ENCODE measurements at places on chromosomes 5 and 9. TPM values are rescaled to one million over a fixed set of nuclear protein-coding genes. Genes with fewer than 3 reads are reported as not detected.
A peak's percentile ranks its signal among the peaks of the same experiment; 100 is the strongest.

The WNT8A gene
- total RNA-seq: not detected

The NR2F1 gene
- not detected for total RNA-seq

The MLANA gene
- not detected for total RNA-seq

DNA sequence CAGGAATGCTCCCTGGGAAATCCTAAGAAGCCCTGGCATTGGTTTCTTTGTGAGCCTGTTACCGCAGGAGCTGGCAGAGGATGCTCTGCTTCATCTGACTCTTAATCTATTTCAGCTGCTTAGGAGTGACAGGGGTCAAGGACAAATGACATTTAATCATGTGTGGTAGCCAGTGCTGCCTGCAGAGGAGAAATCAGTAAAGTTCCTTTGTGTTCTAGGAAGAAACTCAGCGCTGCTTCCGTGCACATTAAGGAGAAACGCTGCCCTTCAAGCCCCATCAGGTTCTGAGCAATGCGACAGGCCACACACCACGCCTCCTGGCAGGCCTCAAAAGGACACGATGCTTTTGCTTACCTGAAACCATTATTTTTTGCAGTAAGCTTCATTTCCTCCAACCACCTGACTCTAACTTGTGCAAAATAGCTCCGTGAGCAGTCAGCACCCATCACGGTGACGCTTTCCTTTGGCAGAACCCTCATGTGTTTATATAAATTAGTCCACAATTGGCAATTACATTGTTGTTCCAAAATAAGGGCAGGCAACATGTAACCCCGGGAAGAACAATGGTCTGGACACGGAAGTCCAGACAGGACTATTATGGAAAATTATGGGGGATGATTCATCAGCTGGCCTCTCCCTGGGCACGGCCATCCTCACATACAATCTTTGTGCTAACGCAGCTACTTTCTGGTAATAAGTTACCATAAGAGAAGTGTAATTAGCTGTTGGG is 387.9 kb upstream of the DAP start:
- DNase-seq: no peak
- H3K27ac ChIP-seq: no peak overlapping the region
- peaks cover 4% of the 10 kb centered on the region for H3K27me3 ChIP-seq
- peaks cover 2% of the 10 kb centered on the region for H3K4me1 ChIP-seq

DNA sequence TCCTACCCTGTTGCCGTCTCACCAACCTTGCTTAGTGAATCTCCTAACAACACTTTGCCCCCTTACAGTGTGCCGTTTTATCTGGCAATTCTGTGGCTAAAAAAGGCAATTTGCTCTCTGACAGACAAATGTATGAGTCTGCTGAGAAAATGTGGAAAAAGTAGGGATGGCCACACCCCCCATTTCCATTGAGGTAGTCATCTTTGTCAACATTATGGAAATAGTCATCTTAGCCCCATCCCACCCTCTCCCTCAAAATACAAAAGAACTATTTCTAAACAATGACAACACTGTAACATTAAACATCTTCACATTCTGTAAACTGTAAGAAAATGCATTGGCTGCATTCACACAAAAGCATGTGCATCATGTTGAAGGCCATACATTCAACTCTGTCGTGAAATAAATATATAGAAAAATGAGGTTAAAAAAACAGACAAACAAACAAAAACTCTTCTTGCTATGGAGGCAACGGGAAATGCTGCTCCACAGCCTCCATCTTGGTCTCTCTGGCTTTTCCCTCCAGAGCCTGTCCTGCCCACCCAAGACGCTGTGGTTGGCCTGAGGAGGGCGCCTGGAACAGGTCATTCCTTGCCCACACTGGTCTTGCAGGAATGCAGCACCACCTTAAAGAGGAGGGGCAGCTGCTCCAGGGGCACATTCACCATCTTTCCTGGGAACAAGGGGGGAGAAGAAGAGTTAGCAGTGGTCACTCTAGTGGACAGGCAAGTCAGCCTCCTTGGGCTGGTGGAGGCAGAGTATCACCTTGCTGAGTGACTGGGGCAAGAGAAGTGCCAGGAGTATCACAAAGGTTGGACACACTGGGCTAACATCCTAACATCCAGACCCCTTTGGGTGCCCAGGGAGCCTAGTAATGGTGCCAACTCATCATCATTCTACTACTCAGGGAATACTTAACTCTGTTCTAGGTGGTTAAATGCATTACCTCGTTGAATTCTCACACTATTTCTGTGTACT is 15.2 kb upstream of the NR5A1 start:
- no peaks in the 10 kb centered on the region for H3K27me3 ChIP-seq
- H3K4me1 ChIP-seq: no peaks in the 10 kb centered on the region
- H3K4me3 ChIP-seq: no peak overlapping the region

DNA sequence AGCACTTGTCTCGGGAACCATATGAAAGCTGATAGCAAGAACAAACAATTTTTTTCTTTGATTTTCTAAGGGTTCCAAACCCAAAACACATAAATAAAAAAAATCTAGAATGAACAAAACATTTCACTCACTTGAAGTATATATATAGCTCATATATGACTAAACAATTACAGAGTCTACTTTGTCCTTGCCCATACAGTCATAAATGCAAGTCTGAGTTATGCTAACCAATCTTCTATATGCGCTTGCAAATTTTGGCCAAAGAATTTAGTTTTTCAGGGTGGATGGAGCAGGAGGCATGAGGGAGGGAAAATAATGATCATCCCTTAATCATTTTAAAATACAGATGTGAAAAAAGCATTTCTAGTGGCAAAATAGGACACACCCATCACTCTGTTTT is 370.1 kb downstream of the BNC2 start:
- no peak overlapping the region for H3K4me3 ChIP-seq
- H3K36me3 ChIP-seq: no peaks in the 10 kb centered on the region
- H3K27me3 ChIP-seq: no peaks in the 10 kb centered on the region
- no peaks in the 10 kb centered on the region for H3K4me1 ChIP-seq

DNA sequence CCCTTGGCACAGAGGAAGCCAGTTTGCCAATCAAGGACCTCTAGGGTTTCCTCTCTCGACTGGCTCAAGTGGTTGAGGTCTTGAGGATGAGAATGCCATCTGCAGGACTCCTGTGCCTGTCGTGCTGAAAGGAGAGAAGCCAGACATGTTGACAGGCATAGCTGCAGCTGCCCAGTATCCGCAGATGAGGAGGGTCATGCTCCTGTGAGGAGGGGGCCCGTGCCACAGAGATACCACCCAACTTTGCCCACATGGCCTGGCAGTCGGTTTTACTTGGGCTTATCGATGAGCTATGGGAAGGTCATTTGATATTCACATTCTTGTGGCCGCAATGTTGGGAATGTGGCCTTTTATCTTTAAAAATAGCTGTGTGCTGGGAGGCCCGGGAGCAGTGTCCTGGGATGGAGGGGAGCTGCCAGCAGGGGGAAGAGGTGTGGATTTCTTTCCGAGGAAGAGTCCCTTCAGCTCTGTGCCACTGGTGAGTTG is 17.4 kb downstream of the FRMPD1 start:
- no peak for DNase-seq
- H3K27me3 ChIP-seq: peaks cover 29% of the 10 kb centered on the region
- no peaks in the 10 kb centered on the region for H3K36me3 ChIP-seq
- no peak overlapping the region for H3K4me3 ChIP-seq

DNA sequence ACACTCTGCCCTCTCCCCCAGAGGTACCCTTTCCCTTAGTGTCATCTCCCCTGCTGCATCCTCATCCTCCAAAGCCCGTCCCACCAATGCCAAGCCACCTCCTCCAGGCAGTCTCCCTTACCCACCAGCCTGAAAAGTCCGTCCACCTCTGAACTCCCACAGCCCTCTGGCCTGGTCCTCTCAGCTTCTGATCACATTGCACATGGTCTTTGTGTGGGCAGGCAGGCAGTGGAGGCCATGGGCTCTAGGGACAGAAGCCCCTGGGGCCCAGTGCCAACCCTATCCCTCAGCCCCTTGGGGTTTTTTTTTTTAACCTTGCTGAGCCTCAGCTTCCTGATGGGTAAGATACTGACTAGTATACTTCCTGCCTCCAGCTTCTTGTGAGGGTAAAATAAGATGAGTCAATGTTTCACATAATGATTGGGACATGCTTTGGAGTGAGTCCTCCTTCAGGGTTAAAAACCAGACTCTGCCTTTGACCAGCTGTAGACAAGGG is 19.4 kb downstream of the CSF1R start:
- no peaks in the 10 kb centered on the region for H3K36me3 ChIP-seq
- DNase-seq: peak; percentile 10
- no peak overlapping the region for H3K27ac ChIP-seq
- H3K4me3 ChIP-seq: no peak overlapping the region
- H3K27me3 ChIP-seq: peaks cover 4% of the 10 kb centered on the region
- peaks cover 17% of the 10 kb centered on the region for H3K4me1 ChIP-seq

DNA sequence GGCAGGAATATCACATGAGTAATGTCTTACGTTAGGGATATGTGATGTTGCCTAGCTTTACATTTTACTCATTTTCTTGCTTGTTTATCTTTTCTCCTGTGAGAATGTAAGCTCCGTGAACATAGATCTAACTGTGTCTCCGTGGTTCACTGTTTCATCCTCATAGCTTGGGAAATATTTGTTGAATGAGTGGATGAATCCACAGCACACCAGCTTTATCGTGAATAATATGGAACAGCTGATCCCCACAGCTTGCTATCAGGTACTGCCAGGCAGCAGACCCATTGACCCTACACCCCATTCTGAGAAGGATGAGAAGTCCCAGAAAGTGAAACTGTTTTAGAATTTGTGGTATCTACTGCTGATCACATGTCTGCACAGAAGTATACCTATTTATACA is 106.8 kb upstream of the FBN2 start:
- H3K27me3 ChIP-seq: no peaks in the 10 kb centered on the region
- DNase-seq: no peak
- H3K27ac ChIP-seq: no peak overlapping the region
- H3K4me1 ChIP-seq: no peaks in the 10 kb centered on the region
- H3K36me3 ChIP-seq: no peaks in the 10 kb centered on the region

GRCh38 chr9:5646116-5646515 is 17.2 kb downstream of the RIC1 start:
- peaks cover 53% of the 10 kb centered on the region for H3K36me3 ChIP-seq
- H3K27me3 ChIP-seq: no peaks in the 10 kb centered on the region
- H3K4me3 ChIP-seq: no peak overlapping the region
- no peak for DNase-seq

DNA sequence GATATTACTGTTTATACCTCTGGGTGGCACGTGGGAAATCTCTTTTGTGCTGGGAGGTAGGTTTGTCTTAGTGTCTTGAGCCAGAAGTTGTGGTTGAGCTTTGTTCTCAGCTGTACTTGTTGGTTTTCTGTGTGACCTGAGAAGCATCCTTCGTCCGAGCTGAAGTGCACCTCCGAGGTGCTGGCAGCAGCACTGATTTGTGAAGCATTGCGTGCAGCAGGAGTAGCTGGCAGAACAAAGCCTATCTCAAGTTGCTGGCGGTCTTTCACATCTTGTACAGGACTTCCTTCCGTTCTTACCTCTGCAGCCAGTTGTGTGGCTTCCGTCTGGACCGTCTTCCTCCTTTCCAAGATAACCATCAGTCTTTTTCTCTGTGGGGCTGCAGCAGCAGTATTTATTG is 4.3 kb downstream of the PRRC2B start:
- no peak for DNase-seq
- H3K36me3 ChIP-seq: peaks cover 27% of the 10 kb centered on the region
- no peaks in the 10 kb centered on the region for H3K27me3 ChIP-seq
- peak overlapping the region; percentile 65 for H3K4me3 ChIP-seq

DNA sequence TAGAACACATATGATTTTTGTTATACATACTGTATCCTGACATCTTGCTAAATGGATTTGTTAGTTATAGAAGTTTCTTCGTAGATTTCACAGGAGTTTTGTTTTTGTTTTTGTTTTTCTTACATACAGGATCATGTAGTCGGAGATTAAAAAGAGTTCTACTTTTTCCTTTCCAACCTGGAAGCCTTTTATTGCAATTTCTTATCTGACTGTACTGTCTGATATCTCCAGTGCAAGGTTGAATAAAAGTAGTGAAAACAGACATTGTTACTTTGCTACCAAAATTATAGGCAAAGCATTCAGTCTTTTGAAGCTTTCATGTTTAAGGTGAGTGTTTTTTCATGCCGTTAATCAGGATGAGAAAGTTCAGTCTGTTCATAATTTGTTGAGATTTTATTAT is 117.4 kb upstream of the PRSS3 start:
- peaks cover 57% of the 10 kb centered on the region for H3K27me3 ChIP-seq
- H3K36me3 ChIP-seq: peaks cover 3% of the 10 kb centered on the region
- DNase-seq: no peak
- peaks cover 7% of the 10 kb centered on the region for H3K4me1 ChIP-seq
- no peak overlapping the region for H3K4me3 ChIP-seq
- no peak overlapping the region for H3K27ac ChIP-seq

Data from activated B cell treated with CpG ODN at 0.5 μM for 24 hours (primary cell).